Posterior cingulate gyrus (tissue), 11 donors: ENCODE measurements at places on chromosomes 4 and X.
A peak's percentile ranks its signal among the peaks of the same experiment; 100 is the strongest.

- DNase-seq = no peak
Measured at GRCh38 chr4:42761804-42762203, 104.9 kb upstream of the ATP8A1 start.

DNA sequence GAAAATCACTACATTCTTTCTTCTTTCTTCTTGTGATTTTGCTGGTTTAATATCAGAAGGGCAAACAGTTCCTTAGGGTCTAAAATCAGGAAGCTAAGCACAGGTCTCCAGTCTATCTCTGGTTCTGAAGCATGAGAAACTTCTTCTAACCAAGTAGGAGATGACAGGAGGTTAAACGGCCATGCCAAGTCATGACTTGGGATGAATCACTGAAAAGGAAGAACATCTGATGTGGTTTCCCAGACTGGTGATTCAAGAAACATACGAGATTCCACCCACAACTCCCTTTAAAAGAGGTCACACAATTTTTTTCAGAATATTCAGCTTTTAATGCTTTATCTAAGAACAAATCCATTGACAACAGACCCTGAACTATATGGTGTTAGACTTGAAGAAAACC, 684.0 kb upstream of the PRKX start:
- no peak for DNase-seq

DNA sequence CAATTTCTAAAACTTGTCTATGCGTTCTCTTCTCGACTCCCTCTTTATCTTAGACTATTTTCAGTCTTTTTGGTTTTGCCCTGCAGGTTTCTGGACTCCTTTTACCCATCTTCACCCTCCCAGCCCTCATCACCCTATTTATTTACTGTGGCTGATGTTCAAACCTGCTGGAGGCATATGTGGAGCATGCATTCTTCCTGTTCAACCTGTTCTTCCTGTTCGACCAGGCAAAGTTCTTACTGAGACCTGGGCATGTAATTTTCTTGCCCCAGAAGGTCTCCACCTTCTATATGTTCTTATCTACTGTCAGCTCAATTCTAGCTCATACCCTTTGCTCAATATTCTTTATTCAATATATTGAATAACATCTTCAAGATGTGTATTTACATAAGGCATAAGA, 69.4 kb upstream of the AGA start:
- DNase-seq = no peak

GRCh38 chr4:94690851-94691254, 66.9 kb upstream of the BMPR1B start:
- no peak for DNase-seq

- DNase-seq = no peak
Measured at GRCh38 chrX:22063284-22063683, 31.2 kb downstream of the PHEX start.

- DNase-seq = no peak
Measured at GRCh38 chr4:172938870-172939269, 229.7 kb upstream of the GALNT7 start.

DNA sequence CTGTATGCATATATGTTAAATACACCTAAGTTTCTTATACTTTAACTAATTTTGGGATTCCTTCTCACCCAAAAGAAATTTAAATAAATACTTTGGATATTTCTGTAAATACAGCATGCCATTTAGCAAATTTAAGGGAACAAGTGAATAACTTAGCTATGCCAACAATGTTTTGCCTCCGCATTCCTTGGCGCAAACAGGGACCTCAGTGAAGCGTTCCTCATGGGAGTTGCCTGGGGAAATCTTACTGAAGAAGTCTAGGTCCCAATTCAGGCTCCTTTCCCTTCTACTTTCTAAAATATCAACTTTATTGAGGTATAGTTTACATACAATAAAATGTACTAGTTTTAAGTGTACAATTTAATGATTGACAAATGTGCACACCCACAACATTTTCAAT, 25.0 kb downstream of the COL4A5 start:
- no peak for DNase-seq

GRCh38 chr4:139556071-139556723, at the start of gene SETD7:
TSS of gene SETD7 (minus strand) at chr4:139556219. CDS start at chr4:139556137, 82 bp downstream.
- peak; percentile 70 for DNase-seq

GRCh38 chrX:21354725-21355124, 19.5 kb upstream of the CNKSR2 start:
- no peak for DNase-seq

DNA sequence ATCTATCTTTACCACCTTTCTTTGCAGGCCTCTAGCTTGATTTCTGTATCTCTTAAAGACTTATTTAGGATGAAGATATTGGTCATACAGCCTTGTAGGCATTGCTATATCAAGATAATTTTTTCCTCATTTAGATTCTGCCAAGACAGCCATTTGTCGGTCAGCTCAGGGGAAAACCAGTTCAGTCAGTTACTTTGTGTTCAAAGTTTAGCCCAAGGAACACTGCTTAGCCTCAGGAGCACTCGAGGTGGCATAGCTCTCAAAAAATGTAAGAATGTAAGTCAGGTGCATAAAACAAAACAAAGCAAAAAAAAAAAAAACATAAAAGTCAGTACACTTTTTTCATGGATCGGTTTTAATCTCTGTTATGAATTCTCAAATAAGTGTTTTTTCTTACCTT, 43.4 kb downstream of the NRK start:
- no peak for DNase-seq

DNA sequence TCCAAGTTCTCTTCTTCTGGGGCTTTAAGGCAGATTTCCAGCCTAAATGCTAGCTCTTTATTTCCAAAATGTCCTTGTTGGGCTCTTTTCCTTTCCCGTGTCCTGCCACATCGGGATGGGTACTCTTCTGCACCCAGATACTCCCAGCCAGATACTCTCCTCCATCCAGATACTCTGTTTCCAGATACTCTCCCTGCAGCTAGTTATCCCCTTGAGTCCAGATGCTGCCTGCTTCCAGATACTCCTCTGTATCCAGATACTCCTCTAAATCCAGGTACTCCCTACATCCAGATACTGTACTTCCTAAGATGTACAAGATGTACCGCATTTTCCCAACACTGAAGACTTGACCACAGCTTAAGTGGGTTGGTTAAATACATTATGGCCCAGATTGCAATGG, 10.5 kb upstream of the XG start:
- no peak for DNase-seq

DNA sequence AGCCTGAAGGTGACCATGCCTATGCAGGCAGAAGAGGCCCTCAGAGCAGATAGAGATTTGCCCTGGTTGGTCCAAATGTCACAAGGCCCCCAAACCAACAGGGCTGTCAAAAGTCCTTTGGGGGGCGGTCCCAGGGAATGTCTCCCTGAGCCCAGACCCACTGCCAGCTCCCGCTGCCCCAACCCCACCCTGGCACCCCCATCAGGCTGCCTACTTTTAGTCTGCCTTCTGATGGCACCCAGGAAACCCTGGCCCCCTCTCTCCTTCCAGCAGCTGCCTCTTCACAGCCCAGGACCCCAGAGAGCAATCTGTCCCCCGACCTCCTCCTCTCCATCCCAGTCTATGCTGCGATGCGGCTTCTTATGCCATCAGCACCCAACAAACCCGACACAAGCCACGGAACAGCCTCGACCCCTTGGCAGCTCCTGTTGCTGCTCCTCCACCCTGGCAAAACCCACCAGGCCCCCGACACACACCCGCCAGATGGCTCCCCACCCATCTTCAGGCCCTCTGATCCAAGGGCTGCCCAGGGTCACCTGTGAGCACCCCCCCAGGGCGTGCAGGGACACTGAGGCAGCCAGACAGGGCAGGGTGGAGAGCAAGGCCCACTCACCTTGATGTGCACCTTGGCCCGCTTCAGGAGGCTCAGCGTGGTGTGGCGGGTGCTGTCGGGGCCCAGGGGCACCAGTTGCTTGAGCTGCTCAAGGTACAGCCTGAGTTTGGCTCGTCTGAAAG, 9.9 kb downstream of the MXD4 start:
- DNase-seq = no peak

GRCh38 chr4:104211657-104212056, 283.0 kb downstream of the CXXC4 start:
- DNase-seq = no peak

- no peak for DNase-seq
Measured at GRCh38 chr4:108215055-108215454, 46.3 kb upstream of the LEF1 start.

GRCh38 chr4:162841753-162842152, 324.9 kb downstream of the NAF1 start:
- DNase-seq = no peak

- DNase-seq = no peak
Measured at GRCh38 chr4:62324215-62324614, 1124.1 kb downstream of the ADGRL3 start.

GRCh38 chr4:39023059-39023458, 9.2 kb downstream of the TMEM156 start:
- DNase-seq = no peak

DNA sequence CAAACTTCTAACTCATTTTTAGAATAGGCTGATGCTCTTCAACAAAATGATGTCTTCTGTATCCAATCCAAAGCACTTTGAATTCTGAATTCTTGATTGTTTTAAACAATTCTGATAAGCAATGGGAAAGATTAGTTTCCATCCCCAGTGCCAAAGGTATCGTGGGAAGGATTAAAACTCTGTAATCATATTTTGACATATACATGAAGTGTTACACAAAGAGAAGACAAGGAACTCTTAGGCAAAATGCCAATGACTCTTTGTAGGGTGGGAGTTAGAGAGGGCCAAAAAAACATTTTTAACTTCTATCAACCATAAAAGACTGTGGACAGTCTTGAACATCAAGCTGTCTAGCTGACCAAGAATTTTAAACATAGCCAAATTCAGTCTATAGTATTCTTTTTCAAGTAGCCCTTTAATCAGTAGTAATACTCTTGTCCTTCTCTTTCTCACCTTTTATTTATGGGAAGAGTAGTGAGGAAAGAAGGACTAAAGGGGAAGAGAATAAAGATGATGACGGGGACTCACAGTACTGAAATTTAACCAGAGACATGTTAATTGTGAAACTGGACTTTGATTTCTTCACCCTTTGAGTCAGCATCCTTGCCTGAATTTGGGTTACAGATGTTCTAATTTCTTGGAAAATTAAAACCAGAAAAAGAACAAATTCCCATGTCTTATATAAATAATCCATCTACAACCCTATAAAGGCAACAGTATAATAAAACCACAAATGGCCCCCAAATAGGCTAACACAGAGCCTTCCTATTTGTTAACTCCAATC, 51.8 kb upstream of the VEGFD start:
- no peak for DNase-seq

DNA sequence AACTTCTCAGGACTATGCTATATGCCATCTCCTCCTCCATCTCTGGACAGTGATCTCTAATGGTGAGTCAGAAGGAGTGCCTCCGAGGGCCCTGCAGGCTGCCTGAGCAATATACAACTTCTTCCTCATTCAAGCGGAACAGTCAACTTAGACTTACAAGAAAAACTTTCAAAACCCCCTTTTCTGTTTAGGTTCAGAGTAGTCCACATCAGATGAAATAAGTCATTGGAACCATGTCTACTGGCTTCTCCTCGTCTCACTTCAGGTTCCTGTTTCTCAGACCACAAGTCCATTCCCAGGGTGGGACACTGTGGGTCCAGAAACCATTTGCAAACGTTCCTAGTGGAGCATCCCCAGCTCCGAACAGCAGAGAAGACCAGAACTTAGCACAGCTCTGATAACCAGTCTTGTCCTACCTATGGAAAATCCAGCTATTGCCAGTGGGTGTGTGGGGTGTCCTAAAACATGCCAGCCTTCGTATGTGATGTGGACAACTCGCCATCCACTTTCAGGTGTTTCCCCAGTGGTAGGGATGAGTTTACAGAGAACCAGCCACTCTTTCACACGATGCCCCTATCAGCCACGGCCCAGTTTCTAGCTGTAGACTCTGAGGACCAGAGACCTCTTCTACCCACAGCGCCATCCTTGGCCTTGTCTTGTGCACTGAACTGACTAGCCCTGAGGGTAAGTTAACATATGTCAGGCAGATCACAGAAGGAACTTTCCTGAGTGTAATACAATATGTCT, 32.7 kb upstream of the NKRF start:
- no peak for DNase-seq

DNA sequence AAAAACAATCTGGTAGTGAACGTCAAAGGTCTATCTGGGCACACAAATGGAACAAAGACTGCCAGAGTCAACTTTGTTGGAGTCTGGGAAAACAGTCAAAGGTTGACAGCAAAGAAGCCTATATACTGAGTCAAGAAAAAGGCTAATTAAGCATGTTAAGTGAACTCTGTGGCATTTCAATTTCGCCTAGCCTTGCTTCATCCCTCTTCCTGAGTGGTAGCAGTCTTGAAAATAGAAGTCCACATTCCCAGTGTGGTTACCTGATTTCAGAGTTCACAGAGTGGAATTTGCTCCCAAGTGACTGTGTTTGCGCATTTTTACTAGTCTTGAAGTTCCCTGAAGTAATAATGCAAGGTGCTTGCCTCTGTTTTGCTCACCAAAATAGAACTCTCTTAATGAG, 760.0 kb downstream of the FSTL5 start:
- DNase-seq = no peak

DNA sequence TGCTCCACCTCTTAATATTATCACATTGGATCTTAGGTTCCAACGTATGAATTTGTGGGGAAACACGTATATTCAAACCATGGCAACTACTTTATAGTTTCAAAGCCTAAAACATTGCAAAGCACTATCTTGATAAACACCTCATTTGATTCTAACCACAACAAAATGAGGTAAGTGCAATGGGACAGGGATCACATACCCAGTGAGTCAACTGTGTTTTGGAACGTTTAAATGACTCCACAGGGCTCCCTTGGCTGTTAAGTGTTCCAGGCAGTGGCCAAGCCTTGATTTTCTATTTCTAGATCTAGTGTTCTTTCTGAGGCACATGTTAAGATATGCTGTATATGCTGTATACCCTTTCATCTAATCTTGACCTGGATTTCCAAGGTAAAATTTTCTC, 54.5 kb upstream of the C1QTNF7 start:
- no peak for DNase-seq

DNA sequence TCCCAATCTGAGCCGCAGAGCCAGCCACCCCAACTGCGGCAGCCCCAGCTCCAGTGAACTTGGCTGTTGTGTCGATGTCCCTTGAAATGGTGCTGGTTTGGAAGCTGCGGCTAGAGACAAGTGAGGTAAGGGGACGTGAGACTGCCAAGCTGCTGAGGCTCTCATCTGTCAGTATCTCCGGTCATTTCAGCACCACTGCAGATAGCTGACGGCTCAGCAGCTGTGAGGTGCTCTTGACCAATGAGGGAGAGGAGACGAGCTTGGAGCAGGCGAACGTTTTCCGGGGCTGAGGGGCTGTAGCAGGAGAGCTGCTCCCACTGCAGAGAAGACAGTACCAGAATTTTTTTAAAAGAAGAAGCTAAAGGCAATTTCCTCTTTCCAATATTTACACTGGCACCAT, 175.5 kb upstream of the CASK start:
- DNase-seq = no peak

DNA sequence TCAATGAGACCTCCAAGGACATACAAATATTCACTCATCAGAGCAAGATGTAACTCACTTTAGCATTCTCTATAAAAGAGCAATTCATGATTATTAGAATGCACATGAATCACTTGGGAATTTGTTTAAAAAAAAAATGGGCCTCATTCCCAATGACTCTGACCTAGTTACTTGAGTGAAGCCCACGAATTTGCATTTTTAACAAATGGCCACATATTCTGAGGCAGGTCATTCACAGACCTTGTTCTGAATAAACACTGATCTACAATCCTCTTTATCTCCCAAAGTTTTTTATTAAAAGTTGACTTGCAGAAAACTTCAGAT, 255.1 kb upstream of the VEGFC start:
- DNase-seq = no peak
